ENCODE measurements at places on chromosomes 4 and X.
A peak's percentile ranks its signal among the peaks of the same experiment; 100 is the strongest.

- DNase-seq: no peak
Measured at GRCh38 chr4:150609131-150609530, 27.2 kb downstream of the MAB21L2 start.

GRCh38 chrX:47706575-47706974, 47.6 kb upstream of the UXT start:
- DNase-seq: no peak

DNA sequence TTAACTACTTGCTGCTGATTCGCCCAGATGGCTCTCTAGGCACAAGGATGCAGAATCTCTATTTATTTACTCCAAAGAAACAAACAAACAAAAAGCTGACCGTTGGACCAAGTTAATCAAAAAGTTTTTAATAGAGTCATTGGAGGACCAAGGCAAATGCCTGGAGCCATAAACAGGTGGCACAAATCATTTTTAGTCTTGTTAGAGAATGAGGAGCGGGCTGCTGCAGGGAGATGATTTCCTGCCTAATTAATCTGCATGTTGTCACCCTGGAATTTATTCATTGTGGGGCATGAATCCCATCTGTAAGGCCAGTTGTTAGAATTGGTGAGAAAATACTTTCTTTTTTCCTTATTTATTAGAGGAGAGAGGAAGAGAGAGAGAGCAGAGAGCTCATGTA, 147.4 kb upstream of the GATB start:
- no peak for DNase-seq

DNA sequence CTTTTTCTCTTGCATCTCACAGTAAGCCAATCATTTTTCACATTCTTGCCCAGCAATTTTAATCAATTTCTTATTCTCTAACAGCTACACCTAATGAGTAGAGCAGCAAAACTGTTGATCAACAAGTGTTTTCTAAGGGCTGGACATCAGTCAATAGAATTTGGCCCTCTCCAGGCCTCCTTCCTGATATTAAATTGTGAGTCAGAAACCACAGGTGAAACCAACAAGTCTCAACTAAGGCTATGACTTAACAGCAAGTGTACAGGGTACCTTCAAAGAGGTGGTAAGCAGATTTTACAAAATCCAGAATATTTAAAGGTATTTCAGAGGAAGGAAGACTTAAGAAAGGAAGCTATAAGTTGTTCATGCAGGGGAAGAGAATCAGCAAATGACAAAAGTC, 156.5 kb upstream of the ARHGAP24 start:
- no peak for DNase-seq

- DNase-seq: peak; percentile 55
Measured at GRCh38 chr4:76950956-76951671, 1.6 kb downstream of the SEPTIN11 start.

DNA sequence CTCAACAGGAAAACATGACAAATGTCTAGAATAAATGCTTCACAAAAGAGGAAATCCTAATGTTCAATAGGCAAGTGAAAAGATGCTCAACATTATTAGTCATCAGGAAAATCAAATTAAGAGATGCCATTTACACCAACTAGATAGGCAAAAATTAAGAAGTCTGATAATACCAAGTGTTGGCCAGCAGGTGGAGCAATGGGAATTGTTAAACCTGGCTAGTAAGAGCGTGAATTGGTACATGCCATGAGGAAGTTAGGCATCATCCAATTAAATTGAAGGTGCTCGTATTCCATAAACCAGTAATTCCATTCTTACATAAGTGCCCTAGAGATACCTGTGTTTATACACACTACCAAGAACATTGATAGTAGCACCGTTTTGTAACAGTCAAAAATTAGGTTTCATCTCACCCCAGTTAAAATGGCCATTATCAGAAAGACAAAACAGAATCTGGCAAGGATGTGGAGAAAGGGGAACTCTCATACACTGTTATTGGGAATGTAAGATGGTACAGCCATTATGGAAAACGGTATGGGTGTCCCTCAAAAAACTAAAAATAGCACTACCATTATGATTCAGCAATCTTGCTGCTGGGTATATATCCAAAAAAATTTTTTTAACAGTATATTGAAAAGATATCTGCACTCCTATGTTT, 14.0 kb upstream of the ZCCHC18 start:
- peak; percentile 74 for DNase-seq

GRCh38 chr4:84691170-84691691, 108.3 kb downstream of the CDS1 start:
- DNase-seq: no peak

- DNase-seq: no peak
Measured at GRCh38 chr4:8085491-8086117, 73.0 kb downstream of the ABLIM2 start.

GRCh38 chr4:85733798-85734197, 258.8 kb downstream of the ARHGAP24 start:
- no peak for DNase-seq

DNA sequence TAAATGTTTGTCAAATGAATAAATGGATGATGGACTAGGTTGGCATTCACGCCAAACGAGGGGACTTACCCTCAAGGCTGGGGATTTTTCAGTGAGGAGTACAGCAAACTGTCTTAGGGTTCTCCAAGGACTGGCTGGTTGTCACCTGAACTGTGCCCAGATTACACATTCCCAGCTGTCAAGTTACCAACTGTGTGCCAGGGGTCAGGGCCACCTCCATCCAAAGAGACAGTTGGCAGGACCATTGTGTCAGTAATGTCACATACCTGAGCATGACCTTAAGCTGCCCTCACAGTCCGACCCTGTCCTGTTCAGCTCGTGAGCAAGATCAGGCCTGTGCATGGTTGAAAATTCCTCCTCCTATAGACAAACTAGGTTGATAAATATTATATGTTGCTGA, 116.7 kb downstream of the MID1IP1 start:
- DNase-seq: no peak

DNA sequence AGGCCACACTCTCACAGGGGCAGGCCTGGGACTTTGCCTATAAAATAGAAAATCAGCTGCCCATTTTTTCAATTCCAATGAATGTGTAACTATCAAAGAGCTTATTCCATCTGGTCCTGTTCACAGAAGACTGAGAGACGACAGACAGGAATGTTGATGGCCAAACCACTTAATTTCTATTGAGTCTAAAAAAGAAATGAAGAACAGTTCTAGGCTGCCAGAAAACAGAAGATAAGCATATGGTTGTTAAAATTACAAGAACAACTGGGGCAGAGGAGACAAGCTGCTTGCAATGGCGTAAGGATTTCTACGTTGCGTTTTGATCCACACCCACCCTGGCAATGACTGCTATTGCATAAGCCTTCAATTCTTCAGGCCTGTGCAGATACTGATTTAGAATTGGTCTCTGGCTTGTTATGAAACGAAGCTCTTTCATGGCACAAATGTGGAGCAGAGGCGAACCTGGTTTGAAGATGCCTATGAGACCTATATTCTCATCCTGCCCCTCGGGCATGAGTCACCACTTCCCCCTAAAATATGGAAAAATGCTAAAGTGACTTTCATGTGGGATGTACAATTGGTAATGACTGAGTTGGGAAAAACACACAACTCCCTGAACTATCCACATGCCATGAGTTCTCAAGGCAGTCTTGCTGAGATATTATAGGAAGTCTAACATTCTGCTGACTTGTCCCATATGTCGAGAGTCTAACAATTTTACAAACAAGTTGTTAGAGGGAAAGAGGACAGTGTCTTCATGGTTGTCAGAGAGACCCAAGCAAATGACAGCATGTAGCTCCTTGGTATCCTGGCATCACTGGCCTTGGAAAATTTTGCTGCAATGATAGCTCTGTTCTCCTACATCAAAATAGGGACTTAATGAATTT, 37.9 kb upstream of the SORBS2 start:
- no peak for DNase-seq

GRCh38 chr4:66307641-66308438, 637.6 kb upstream of the EPHA5 start:
- no peak for DNase-seq

- no peak for DNase-seq
Measured at GRCh38 chr4:9867751-9868425, 86.5 kb downstream of the DRD5 start.

GRCh38 chrX:150225756-150226155, 137.4 kb upstream of the MAMLD1 start:
- DNase-seq: no peak

DNA sequence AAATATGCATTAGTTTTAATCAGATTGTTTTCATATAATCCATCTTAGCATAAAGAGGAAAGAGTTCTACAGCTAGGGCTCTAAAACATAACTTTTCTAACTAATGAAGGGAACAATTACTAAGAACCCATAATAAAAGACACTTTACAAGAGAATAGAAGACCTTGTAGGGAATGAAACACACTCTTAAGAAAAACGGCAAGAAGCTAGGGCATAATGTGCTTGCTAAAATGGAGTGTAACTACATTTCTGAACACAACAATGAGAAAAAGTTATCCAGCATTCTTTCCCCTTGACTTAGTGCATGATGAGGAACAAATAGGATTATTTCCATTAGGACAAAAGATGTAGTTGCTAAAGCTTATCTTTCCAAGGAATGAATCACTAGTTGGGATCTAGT, 54.6 kb downstream of the ARHGAP6 start:
- no peak for DNase-seq

GRCh38 chr4:164871673-164872072, 5.3 kb upstream of the APELA start:
- no peak for DNase-seq

DNA sequence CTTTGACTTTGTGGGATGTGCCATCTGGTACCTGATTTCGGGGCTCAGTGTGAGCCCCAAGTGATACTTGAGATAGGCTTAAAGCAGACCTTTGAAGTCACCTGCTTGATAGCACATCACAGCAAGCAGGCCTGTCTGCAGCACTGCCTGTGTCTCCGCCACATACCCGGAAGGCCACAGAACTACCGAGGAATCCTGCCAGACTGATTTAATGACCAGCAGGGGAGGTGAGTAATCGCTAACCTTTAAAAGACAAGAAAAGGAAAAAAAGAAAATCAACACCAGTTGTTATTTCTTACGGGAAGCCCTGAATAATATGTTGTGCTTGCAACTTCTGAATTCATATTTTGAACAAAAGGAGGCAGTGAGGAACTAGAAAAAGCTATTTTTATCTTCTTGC, 6.8 kb downstream of the PTCHD1 start:
- DNase-seq: no peak

DNA sequence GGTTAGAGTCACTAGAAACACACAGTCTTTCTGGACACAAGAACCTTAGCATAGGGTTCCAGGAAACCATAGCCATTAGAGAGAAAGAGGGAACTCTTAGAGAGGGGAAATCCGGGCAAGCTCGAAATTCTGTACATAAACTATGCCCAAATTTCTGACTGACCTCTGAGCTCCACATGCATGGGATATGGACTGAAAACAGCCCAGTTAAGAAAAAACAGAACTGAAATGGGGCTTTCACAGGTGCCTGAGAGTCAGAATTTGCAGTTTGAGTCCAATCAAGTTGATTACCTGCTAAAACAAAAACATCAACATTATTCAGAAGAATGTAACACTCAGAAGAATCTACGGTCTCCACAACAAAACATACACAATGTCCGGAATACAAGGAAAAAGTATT, 13.1 kb downstream of the DCHS2 start:
- DNase-seq: no peak

- DNase-seq: no peak
Measured at GRCh38 chrX:10903523-10903922, 207.6 kb upstream of the HCCS start.

GRCh38 chrX:78650906-78651437, 8.2 kb downstream of the RTL3 start:
- no peak for DNase-seq

GRCh38 chr4:75561789-75562188, 5.9 kb downstream of the ODAPH start:
- peak; percentile 56 for DNase-seq

DNA sequence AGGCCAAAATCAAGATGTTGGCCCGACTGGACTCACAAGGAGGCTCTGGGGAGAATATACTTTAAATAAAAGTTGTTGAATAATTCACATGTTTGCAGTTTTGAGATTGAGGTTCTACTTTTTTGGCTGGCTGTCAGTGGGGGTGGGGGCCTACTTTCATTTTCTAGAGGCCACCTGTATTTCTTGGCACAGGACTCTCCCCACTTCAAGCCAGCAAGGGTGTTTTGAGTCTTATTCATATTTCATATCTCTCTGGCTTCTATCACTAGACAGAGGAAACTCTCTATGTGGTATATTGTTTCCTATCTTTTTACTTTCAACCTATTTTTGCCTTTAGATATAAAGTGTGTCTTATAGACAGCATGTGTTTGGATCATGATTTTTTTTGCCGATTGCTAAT, 266.4 kb downstream of the PRR32 start:
- DNase-seq: no peak

DNA sequence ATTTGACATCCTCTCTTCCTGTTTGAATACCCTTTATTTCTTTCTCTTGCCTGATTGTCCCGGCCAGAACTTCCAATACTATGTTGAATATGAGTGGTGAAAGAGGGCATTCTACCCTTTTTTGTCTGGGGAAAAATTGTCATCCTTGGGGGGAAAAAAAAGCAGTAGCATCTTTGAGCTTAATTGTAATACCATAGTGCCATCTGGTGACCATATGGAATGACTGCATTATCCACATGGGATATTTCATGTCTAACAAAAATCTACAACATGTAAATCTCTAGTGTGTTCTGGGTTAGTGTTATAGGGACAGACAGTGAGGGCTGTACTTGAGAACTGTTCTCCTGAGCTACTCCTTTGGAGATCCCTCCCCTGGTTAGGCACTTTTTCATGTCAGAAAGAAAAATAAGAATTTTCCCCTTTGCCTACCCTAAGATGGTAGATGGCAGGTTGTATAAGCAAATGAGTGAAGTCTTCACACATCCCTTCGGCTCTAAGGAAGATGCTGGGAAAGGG, 26.0 kb downstream of the CAPN6 start:
- no peak for DNase-seq

GRCh38 chr4:81621490-81621889, 149.8 kb upstream of the RASGEF1B start:
- DNase-seq: no peak

DNA sequence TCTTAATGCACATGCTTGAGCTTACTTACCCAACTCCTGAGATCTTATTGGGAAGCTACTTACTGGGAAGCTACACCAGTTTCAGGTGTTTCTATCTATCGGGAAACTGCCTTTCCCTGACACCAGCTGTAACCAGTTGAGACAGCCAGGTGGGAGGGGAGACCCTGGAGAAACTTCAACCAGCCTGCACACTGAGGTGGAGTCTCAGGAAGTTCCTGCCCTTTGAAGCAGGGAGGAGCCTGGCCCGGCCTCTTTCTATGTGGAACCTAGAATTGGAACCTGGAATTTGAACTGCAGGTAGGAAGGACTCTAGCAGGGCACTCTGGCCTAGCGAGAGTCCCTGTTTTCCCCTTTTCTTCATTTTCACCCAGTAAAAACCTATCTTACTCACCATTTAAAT, 425.8 kb upstream of the PABPC4L start:
- no peak for DNase-seq

GRCh38 chr4:127214016-127214415, 418.7 kb upstream of the INTU start:
- DNase-seq: no peak

- DNase-seq: no peak
Measured at GRCh38 chrX:70439016-70439415, 5.6 kb upstream of the DLG3 start.

GRCh38 chr4:48815483-48815882, 15.4 kb upstream of the OCIAD1 start:
- no peak for DNase-seq

GRCh38 chr4:53917729-53918128, 146.7 kb downstream of the CHIC2 start:
- DNase-seq: no peak

- DNase-seq: no peak
Measured at GRCh38 chrX:138683600-138683999, 27.9 kb downstream of the FGF13 start.

All from NCI-H526 (cell line).